ENCODE measurements at places on chromosomes 3 and 15.

DNA sequence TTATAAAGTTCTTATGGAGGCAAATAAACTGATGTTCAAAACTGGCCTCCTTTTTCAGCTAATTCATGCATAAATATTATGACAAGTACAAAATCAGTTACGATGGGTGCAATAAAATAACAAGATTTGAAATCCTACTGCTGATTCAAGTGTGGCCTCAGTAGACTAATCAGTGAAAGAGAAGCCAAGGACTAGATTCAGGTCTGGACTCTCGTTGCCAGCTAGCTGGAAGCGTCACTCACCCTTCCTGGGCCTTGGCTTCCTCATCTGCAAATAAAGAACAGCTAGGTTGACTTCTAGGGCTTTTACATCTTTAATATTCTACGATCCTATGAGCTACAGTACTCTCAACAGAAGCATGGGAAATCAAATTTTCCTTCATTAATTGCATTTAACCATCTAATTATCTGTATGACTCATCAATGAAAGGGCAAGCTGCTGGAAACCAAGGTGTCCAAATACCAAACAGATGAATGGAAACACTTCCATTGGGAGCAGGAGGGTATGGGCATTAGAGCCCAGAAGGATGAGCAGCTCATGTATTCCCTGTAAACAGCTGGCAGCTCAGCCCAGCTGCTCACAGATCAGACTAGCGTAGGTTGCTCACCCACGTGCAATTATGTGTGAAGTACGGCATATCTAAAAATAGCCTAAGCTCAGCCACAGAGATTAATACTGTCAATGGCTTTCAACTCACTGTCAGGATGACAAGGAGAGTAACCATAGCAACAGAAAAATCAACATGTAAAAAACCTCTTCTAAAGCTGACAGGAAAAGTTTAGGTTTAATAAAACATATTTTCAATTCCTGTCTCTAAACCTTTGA lies 294.8 kb downstream of the PLCL2 start:
- DNase-seq: peak; percentile 23

DNA sequence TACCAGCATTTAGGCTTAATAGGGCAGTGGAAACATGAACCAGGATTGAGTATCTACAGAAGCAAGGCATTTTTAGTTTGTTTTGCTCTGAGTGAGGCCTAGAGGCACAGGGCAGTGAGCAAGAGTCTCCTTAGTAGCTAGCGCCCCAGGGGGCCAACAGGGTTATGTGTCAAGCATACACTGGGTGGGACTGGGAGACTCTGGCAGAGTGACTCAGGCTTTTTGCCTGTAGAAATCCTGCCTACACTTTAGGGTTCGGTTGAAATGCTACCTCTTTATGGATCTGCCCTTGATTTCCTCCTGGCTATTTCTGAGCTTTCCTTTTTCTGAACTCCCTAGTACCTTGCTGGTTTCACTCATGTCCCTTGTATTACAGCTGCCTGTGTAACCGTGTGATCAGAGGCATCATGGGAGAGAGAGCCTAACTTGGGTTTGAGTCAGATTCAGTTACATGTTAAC lies 72.2 kb downstream of the TOP2B start:
- no peak for DNase-seq

DNA sequence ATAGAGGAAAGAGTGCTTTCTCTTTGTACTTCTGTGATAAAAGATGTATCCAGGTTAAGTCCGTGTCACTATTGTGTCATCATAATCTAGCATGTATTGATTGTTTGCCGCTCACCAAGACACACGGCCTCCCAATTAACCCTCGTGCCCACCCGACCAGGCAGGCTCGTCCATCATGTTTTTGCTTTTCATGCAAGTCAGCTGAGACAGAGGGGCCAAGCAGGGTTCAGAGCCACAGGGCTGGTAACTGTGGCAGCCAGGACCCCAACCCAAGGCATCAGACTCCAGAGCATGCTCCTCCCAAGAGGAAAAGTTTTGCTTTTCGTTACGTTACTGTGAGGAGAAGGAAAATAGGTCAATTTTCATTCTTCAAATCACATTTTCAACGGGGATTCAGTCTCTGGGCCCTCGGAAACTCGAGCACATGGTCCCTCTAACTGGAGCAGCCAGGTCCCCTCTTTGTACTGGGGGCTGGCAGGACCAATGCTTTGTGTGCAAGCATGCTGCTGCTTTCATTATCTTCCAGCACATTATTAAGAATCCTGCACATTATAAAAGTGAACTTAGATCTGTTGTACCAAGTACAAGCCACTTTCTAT lies 161.1 kb upstream of the TOPAZ1 start:
- no peak for DNase-seq

- DNase-seq: no peak
Measured at GRCh38 chr3:14636496-14637087, 15.0 kb upstream of the CCDC174 start.

- no peak for DNase-seq
Measured at GRCh38 chr15:72737061-72737460, 46.5 kb downstream of the ADPGK start.

GRCh38 chr3:101849714-101850245 lies 466 bp downstream of the NFKBIZ start:
- peak; percentile 56 for DNase-seq

DNA sequence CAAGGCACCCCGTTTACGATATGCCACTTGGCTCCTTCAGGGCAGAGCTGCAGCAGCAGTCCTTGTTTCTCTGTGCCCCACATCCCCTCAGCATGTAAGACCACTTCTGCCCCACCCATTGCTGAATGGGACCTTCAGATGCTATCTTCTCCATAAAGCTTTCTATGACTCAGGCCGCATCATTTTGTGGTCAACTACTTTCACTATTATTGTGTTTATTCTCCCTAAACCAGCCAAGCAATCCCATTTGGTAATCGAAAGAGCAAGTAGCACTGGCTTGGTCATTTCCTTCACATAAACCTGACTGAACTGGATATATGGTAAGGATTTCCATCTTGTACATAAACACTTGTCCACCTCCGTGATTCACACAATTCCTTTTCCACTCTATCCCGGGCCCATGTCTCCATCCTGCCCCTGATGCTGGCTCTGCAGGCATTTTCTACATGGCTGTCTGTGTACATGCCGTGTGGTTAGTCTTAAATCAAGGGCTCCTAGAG lies 25.7 kb downstream of the LIPC start:
- no peak for DNase-seq

DNA sequence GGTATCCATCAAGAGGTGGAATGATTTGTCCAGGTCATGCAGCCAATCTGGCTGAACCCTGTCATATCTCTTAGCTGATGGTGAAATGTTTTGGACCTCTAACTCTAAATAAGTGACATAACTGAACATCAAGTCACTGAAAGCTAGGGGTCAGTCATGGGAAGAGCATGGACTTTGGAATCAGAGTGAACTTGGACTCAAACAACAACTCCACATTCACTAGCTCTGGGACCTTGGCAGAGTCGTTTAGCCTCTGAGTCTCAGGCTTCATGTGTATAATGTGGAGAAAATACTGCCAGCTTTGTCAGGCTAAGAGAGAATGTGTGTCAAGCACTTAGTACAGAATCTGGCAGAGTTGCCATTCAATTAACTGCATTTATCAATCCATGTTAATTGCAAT lies 557.8 kb upstream of the CFAP20DC start:
- no peak for DNase-seq

- no peak for DNase-seq
Measured at GRCh38 chr3:83065851-83066460, 1304.5 kb upstream of the GBE1 start.

- no peak for DNase-seq
Measured at GRCh38 chr3:169871129-169871886, 1.6 kb upstream of the LRRC31 start.

DNA sequence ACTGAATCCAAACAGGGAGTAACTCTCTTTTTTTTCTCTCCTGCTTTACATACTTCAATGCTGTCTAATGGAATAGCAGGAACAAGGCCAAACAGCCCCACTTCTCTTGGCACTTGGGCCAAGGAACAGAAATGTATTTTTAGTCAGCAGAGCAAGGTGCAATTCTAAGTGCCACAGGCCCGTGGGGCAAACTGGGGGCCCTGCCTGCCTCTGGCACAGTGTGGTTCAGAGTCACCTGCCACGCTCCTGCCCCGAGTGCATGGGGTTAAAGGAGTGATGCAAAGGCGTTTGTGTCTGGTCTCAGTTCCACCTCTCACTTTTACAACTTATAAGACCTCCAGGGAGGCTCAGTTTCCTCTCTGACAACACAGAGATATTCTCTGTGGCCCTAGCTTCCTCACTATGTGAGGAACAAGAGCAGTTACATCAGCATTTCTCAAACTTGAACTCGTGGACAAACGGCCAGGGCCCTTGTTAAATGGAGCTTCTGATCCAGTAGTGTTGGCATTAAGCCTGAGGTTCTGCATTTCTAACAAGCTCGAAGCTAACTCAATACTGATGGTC lies 51.3 kb downstream of the LRIG1 start:
- DNase-seq: no peak
